ENCODE measurements at places on chromosomes 16 and 17.

DNA sequence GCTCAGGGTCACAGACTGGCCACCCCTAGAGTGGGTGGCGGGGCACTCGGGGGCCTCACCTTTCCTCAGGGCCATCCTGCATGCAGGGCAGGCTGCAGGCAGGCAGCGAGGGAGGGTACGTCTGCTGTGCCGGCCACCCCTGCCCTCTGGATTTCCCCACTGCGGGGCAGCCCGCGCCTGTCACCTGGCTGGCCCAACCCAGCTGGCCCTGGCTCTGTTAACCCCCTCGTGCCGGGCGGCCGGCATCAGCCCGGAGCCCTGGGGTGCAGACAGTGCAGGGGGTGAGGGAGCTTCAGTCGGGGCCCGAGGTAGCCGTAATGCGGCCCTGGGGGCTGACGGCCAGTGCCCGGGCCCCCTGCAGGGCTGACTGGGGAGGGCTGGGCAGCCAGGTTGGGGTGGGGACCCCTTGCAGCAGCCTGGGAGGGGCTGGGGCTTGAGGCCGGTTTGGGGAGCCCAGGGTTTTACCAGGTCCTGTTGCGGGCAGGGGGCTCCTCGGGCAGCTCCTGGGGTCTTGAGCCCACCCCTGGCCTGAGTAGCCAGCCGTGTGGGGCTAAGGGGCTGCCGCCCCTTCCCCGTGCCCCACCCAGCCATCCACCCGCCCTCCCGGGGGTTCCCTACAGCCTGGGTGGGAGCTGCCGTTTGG, at the start of gene IGFALS:
TSS of gene IGFALS (minus strand) at position 128 of the 643 bp plus-strand sequence. CDS start at position 75, 53 bp downstream.
- no peak for DNase-seq

GRCh38 chr17:2092253-2092652, 37.4 kb downstream of the HIC1 start:
- DNase-seq, result no peak

DNA sequence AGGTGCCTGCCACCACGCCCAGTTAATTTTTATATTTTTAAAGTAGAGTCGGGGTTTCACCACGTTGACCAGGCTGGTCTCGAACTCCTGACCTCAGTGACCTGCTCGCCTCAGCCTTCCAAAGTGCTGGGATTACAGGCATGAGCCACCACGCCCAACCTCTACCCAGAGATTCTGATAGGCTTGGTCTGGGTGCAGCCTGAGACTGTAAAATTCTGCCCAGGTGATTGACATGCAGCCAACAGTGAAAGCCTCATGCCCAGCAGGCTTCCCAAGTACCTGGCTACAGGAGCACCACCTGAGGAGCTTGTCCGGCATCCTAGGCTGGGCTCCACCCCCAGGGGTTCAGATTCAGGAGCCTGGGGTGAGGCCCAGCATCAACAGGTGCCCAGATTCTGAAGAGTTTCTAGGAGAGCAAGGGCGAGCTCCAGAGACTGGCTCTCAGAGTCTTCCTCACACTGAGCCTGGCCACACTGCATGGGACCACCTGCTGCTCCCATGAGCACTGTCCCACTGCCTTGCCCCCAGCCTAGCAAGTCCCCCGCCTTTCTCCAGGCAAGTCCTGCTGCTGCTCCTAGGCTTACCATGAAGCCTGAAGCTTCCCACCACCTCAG, 16.6 kb downstream of the ZNF385C start:
- DNase-seq, result no peak

DNA sequence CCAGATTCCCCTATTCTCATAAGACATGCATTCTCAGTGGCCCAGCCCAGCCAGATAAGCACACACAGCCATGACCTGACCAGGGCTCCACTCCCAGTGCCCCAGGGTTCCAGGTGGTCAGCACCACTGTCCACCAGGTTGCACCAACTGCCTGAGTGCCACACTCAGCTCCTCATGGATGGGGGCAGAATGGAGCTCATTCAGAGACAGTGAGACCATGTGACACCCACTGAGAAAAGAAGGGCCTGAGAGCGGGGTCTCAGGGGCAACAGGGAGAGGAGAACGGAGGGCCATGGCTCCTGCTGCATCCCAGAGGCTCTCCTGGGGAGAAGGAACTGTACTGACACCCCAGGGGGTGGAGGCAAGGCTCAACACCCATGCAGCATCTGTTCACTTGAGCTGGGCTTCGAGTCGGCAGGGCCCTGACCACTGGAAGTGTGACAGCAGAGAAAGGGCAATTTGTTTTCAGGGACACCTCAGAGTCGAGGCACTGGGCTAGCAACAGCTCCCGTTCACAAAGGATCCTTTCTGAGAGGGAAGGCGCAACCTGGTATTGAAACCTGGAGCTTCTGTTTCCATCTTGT, 18.7 kb upstream of the SLC38A8 start:
- DNase-seq, result no peak

All from fibroblast of skin of left biceps (primary cell).